ENCODE measurements at places on chromosomes 7 and 10.

DNA sequence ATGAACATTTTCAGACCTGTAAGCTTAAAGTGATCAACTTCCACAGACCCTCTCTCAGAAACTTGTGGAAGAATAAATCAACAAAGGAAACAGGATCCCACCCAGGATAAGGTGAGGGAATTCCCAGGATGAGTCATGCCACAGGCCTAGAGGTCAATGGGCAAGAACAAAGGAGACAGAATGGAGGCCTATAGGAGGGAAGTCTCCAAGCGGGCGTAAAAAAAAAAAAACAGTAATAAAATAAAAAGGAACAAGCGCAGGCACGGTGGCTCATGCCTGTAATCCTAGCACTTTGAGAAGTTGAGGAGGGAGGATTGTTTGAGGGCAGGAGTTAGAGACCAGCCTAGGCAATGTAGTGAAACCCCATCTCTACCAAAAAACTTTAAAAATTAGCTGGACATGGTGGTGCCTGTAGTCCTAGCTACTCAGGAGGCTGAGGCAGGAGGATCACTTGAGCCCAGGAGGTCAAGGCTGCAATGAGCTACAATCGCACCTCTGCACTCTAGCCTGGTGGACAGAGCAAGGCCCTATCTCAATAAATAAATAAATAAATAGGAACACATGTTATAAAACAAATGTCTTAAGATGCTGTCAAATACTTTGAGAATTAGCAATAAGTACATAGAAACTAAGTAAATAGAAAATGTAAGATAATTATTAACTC, 8.4 kb downstream of the SORBS1 start:
- no peak for DNase-seq

DNA sequence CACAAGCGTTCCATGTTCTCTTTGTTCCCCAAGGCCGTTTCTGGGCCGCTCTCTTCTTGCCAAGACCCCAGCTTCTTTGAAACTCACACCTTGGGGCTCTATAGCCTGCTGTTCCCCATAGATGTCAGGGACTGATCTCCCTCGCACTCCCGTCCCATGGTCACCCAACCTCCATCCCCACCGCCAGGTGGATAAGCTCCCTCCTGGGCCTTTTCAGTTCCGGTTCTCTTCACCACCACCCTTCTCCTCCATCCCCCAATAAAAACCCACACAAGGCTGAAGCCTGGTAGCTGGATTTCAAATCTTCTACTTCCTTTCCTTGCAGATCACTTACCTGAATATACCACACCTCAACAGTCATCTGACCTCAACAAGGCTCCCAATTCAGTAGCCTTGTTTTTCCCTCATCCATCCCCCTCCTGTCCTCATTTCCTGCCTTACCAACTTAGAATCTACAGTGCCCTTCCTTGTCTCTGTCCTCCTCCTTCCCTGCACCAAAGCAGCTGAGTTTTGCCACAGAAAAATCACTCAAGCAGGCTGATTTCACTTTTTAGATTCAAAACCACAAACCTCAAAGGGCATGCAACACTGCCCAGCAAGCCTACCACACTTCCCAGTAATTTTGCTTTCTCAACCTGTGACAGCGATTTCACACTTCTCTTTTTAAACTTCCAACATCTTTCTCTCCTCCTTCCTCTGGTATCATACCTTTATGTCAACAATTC, 7.7 kb downstream of the SLC37A3 start:
- no peak for DNase-seq

- DNase-seq, result no peak
These were observed 208.9 kb upstream of the INHBA start for GRCh38 chr7:41911792-41912191.

DNA sequence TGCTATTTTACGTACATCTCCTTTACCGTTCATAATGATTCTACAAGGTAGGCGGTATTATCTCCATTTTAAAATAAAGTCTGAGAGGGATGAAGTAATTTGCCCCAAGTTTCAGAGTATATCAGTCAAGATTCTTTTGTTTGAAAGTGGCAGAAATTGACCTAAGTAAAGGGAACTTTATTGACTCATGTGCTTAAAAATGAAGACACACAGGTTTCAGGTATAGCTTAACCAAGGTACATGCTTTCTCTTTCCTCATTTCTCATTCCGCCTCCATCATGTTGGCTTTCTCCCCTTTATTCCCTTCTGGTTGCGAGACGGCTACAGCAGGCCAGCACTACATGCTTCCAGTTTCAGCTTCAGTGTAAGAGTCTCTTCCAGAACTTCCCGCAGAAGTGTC, 77.5 kb downstream of the NOC3L start:
- DNase-seq, result no peak
